ENCODE measurements at places on chromosomes 11 and 22. TPM values are rescaled to one million over a fixed set of nuclear protein-coding genes. Genes with fewer than 3 reads are reported as not detected.

- H3K27ac ChIP-seq = no peak overlapping the region
- no peak overlapping the region for H3K4me3 ChIP-seq
- no peak for DNase-seq
- H3K36me3 ChIP-seq = no peaks in the 10 kb centered on the region
Measured at GRCh38 chr11:68371171-68372041, 59.0 kb downstream of the LRP5 start.

DNA sequence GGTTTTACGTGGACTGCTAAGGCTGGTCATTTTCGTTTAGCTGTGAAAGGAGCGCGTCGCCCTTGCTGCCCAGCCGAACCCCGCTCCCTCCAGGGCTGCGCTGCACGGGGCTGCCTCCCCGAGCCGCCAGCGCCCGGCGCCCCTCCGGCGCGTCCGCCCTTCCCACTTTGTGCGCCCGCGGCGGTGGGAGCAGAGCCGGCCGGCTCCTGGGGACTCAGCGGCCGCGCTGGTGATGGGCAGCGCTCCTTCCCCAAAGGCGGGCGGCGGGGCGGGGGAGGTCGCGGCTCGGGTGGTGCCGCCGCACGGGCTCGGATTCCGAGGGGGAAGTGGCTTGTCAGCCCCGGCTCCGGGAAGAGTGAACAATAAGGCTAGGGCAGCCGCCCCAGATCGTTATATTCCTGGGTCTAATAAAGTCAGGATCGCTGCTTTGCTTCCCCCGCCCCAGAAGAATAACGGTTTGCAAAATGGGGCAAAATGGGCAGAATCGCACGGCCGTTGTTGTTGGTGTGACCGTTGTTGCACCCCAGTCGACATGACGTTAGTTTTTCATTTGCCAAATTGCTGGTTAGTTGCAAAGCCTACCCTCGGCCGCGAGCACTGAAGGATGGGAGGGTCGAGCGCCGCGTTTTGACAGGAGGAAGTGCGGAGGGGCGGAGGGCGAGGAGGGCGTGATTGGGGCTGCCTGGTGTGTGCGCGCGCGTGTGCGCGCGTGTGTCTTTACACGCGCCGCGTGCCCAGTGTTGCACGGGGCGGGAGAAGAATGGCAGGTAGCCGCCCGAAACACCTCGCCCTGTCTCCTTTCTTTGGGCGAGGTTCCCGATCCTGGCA, 745 bp downstream of the NCAM1 start:
- peak overlapping the region; percentile 87 for H3K27ac ChIP-seq
- H3K27me3 ChIP-seq = no peaks in the 10 kb centered on the region
- H3K4me1 ChIP-seq = peaks cover 18% of the 10 kb centered on the region
- H3K4me3 ChIP-seq = peak overlapping the region; percentile 93

DNA sequence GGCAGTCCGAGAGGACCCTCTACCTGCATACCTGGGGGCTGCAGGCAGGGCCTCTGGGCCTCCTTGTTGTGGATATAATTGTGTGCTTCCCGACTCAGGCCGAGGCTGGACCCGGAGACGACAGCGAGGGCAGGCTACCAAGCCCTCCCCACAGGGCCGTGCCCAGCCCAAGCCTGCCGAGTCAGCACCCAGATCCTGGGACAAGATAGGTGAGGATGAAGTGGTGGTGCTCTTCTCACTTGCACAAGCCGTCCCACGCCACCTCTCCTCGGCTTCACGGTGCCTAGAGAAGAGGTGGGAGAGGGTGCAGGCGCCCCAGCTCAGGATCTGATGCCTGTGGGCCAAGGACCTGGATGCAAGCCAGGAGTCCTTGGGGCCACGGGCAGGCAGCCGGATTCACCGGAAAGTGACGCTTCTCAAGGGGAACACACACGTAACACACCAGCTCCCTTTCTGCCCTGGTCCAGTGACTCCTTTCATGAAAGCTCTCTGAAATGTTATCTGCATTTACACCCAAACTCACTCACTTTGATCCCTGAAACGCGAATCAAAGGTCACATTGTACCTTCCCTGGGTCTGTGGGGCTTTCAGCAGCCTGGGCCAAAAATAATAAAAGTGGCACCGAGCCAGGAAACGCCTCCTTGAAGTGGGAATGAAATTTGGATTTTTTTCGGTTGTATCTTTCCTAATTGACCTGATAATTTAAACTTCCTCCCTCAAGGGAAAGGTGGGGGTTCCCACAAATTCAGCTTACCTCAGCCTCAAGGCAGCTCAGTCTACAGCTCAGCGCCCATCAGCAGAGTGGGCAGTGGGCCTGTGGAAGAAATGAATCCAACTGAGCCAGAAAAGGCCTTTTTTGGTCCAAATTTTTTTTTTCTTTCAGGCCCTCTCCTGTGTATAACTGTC, 1.1 kb upstream of the GNB1L start:
- no peaks in the 10 kb centered on the region for H3K36me3 ChIP-seq
- peak overlapping the region; percentile 87 for H3K27ac ChIP-seq
- H3K4me3 ChIP-seq = peak overlapping the region; percentile 97
- H3K27me3 ChIP-seq = no peaks in the 10 kb centered on the region
- H3K4me1 ChIP-seq = peaks cover 25% of the 10 kb centered on the region

DNA sequence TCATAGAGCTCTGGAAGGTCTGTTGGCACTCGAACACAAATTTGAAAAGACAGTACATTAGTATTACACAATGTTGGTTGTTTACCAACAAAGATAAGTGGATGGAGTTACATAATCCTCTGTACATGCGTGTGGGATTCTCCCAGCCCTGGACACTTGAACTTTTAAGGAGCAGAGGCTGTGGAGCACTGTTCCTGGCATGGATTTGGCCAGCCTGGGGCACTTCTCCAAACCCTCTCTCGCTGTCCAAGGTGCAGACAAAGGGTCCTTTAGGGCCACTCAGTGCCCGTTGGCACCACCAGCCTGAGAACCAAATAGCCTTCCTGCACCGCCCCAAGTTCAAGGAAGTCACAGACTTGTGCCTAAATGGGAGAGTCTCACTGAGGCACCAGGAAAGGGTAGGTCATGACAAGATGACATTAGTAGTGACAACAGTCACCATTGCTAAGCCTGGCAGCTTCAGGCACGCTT, 1.6 kb upstream of the ANO1 start:
- H3K36me3 ChIP-seq = no peaks in the 10 kb centered on the region
- no peak overlapping the region for H3K4me3 ChIP-seq
- DNase-seq = no peak
- peaks cover 33% of the 10 kb centered on the region for H3K27me3 ChIP-seq

DNA sequence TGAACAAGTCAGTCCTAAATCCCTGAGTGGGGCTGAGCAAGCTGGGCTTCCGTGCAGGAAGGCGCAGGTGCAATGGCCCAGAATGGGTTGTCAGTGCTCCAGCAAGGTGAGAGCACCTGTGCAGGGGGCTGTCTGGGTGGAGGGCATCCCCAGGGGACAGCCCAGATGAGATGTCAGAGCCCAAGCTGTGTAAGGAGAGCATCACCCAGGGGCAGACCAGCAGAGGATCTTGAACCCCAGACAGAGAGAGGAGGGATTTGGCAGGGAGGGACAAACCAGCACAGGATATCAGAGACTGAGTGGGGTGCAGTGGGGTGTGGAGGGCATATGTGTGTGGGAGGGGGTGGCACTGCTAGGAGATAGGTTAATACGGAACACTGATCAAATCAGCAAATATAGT, 114.9 kb upstream of the TMEM45B start:
- H3K36me3 ChIP-seq = no peaks in the 10 kb centered on the region
- H3K4me1 ChIP-seq = no peaks in the 10 kb centered on the region
- peaks cover 18% of the 10 kb centered on the region for H3K27me3 ChIP-seq
- DNase-seq = no peak
- H3K27ac ChIP-seq = no peak overlapping the region

DNA sequence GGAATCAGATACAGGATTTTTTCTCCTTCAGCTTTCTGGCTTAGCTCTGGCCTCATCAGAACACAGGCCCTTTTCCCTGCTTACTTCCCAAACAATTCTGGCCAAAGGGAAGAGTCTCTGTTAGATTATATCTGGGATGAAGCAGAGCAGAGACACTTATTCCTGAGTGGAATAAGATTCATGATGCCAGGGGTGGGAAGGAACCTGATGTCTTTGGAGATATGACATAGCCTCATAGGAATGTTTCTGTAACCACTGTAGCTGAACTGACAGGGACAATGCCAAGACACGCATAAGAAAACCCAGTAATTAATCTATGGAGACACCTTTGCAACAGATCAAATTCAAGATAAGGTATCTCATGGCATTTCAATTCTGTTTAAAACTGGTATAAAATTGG, 177.1 kb upstream of the RAG2 start:
- no peak for DNase-seq
- no peaks in the 10 kb centered on the region for H3K36me3 ChIP-seq
- peaks cover 36% of the 10 kb centered on the region for H3K27me3 ChIP-seq
- no peak overlapping the region for H3K4me3 ChIP-seq

DNA sequence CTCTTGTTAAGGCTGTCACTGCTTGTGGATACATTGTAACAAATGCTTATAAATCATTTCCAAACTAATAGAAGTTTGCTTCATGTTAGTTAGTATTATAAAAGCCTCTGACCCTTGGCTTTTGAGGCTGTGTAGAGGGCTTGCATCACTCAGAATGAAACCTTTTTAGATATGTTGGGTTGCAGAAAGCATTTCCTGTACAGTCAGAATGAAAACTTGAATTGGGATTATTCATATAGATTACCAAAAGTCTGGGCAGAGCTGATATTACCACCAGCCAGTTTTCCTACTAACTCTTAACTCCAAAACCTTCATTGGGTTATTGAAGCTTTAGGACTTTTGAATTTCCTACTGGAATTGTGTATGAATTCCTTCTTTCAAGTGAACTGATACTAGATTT, 12.0 kb downstream of the KMT2A start:
- H3K27ac ChIP-seq = peak overlapping the region; percentile 85
- H3K36me3 ChIP-seq = peaks cover 6% of the 10 kb centered on the region
- peak overlapping the region; percentile 81 for H3K4me3 ChIP-seq
- no peak for DNase-seq
- peaks cover 65% of the 10 kb centered on the region for H3K4me1 ChIP-seq

- H3K4me3 ChIP-seq = no peak overlapping the region
- H3K27me3 ChIP-seq = peaks cover 6% of the 10 kb centered on the region
- DNase-seq = no peak
- H3K27ac ChIP-seq = no peak overlapping the region
- no peaks in the 10 kb centered on the region for H3K36me3 ChIP-seq
- no peaks in the 10 kb centered on the region for H3K4me1 ChIP-seq
Measured at GRCh38 chr22:39437791-39438704, 18.8 kb upstream of the MGAT3 start.

GRCh38 chr11:114132944-114133394, 73.5 kb downstream of the ZBTB16 start:
- DNase-seq = no peak
- no peak overlapping the region for H3K27ac ChIP-seq
- no peaks in the 10 kb centered on the region for H3K27me3 ChIP-seq
- peaks cover 58% of the 10 kb centered on the region for H3K4me1 ChIP-seq

SHISAL1 gene
- total RNA-seq = not detected

NUDT8 gene
- 9.9 TPM for total RNA-seq

HEPHL1 gene
- total RNA-seq = not detected
